Cerebellar nuclear complex (tissue), 1 donor: ENCODE measurements at places on chromosomes 16 and 17.

DNA sequence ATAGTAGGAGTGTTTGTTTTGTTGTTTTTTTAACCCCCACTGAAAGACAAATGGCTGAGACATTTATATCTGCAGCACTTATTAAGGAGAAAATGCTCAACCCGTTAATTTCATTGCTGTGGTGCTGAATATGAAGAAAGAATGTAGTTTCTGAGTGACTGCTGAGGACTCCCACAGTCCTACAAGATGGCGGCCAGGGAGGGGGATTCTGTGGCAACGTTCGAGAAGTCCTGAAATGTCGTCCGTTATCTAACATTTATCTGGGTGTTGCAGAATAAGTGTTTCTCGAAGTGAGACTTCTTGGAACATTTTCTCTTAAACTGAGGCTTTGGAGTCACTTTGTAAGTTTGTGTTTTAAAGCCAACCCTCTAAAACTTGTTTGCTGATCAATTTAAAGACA, 530.4 kb downstream of the XYLT1 start:
- no peak for DNase-seq

- DNase-seq, result no peak
Observed at GRCh38 chr17:65529040-65529633, 32.3 kb downstream of the AXIN2 start.

DNA sequence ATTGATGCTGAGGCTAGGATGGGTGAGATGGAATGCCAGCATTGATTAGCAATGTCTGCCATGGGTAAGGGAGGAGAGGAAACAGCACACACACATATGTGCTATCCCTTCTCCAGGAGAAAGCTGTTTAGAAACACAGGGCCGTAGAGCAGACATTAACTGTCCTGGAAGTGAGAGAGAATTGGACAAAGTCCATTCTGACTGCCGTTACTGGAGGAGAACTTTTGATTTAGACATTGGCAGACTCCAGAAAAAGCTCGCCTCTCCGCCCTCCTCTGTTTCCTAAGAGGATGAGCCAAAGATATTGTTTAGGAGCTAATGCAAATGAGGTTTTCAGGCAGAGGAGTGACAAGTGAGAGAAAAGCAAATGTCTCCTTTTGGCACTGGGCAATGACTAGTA, 237.0 kb downstream of the HAPSTR1 start:
- no peak for DNase-seq

- no peak for DNase-seq
Observed at GRCh38 chr16:49806446-49806845, 49.5 kb downstream of the ZNF423 start.

DNA sequence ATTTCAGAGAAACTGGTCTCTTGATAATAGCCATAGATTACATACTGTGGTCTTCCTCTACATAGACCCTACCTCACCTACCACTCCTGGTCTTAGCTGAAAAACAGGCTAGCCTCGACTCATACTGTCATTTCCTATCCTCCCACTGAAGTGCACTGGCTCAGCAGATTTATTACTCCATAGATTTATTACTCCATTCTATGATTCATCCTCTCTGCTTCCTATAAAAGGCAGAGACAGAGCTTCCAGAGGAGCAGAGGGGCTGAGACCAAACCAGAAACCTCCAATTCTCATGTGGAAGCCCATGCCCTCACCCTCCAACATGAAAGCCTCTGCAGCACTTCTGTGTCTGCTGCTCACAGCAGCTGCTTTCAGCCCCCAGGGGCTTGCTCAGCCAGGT, at the start of gene CCL7:
CCL7 (plus strand) TSS at position 253 of the 400 bp plus-strand sequence; CDS start at position 323, 70 bp downstream.
- DNase-seq, result no peak

- no peak for DNase-seq
Observed at GRCh38 chr16:21033704-21034103, 116.9 kb downstream of the DNAH3 start.

GRCh38 chr17:37506678-37507077, 17.0 kb downstream of the DUSP14 start:
- DNase-seq, result no peak

- no peak for DNase-seq
Observed at GRCh38 chr17:72984926-72985325, 107.6 kb downstream of the SLC39A11 start.

GRCh38 chr16:72240466-72240865, 68.5 kb upstream of the PMFBP1 start:
- DNase-seq, result no peak

GRCh38 chr17:76824093-76824492, 44.1 kb upstream of the MGAT5B start:
- no peak for DNase-seq
